ENCODE measurements at places on chromosomes 3 and 15.
A peak's percentile ranks its signal among the peaks of the same experiment; 100 is the strongest.

DNA sequence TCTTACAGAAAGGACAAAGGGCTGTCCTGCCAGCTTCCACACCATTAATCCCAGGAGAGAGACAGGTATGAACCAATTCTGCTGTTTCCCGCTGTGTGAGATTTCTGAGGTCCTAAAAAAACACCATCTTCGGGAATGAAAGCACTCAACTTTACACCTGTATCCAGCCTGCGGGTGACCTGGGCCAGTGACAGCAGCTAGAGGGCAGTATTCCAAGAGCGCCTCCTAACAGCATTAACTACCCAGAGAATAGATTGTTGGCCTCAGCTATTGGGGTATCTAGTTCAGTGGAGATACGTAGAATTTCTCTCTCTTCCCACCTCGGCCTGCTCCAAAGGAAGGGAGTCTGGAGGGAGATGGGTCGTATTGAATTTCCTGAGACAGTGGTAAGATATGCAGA, 55.1 kb downstream of the WDR76 start:
- DNase-seq, result no peak

DNA sequence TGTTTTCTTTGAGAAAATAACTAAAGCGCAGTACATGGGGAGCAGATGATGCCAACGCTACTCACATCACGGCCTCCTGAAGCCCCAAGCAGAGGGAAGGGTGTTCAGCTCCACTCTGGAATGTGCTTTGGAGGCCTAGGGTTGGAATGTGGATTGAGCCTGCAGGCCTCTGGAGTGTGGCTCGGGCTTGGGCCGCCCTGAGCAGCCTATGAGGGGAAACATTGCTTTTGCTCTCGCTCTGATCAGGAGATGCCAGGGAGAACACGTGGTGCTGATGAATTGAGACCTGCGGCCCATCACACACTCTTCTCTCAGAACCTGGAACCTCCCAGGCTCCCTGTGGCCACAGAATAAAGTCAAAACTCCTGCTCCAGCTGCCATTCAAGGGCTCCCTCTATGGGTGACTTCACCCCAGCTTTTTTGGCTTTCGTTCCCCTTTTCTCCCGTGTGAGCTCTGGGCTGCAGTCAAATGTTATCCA, 23.3 kb downstream of the CCDC13 start:
- DNase-seq, result peak; percentile 17

GRCh38 chr15:88174571-88174970, 82.0 kb downstream of the NTRK3 start:
- no peak for DNase-seq

DNA sequence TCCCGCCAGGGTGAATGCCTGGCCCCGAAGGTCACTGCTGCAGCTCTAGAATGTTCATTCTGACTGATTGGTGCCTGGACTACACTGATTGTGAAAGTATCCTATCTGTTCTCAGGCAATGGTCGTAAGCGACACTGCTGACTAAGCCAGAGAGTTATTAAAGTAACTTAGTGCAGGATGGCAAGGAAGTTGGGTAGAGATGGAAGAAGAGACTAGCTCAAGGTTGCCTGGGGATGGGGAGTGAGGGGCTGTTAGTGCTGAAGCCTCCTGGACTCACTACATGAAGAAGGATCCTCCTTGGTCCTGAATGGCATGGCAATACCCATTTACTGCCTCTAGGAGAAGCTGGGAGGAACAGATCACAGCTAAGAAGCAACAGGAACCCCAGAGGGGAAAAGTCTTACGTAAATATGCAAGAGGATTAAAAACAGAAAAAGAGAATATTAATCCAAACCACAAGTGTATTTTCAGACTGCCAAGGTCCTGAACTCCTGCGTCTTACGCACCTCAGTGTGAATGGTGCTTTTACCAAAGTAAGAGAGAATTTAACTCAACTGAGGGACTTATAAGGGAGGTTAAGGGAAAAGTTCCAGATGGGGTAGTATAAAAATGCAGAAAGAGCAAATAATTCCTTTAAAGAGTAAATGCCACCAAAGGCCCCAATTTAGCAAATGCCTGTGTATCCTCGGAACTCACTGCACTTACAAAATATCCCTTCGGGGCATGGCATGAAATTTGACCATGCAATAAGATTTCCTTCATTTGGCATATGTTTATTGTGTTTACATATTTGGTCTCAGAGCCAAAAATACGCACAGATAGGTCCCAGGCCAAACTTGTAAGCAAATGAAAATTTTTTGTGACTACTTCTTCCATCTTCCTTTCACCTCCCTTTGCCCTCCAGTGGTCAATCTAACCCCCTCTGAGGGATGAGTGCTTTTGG, 64.0 kb upstream of the DGKG start:
- no peak for DNase-seq

GRCh38 chr3:111669926-111670630, 74.9 kb upstream of the ZBED2 start:
- no peak for DNase-seq

- no peak for DNase-seq
Measured at GRCh38 chr3:134799393-134799792, 4.3 kb downstream of the EPHB1 start.

- peak; percentile 26 for DNase-seq
Measured at GRCh38 chr3:112005091-112005672, 6.5 kb downstream of the TAGLN3 start.

GRCh38 chr3:150609988-150610387, 6.9 kb downstream of the SELENOT start:
- no peak for DNase-seq

GRCh38 chr3:28117598-28117997, 123.8 kb upstream of the CMC1 start:
- DNase-seq, result no peak

GRCh38 chr3:143084856-143085731, 34.5 kb upstream of the CHST2 start:
- peak; percentile 36 for DNase-seq
